NCI-H1092 (cell line): ENCODE measurements at places on chromosomes 5 and 9.

- no peak for DNase-seq
Measured at GRCh38 chr9:69885474-69885929, 64.9 kb downstream of the CFAP95 start.

GRCh38 chr5:123754908-123755307, 242.9 kb downstream of the CSNK1G3 start:
- DNase-seq: peak; percentile 9

DNA sequence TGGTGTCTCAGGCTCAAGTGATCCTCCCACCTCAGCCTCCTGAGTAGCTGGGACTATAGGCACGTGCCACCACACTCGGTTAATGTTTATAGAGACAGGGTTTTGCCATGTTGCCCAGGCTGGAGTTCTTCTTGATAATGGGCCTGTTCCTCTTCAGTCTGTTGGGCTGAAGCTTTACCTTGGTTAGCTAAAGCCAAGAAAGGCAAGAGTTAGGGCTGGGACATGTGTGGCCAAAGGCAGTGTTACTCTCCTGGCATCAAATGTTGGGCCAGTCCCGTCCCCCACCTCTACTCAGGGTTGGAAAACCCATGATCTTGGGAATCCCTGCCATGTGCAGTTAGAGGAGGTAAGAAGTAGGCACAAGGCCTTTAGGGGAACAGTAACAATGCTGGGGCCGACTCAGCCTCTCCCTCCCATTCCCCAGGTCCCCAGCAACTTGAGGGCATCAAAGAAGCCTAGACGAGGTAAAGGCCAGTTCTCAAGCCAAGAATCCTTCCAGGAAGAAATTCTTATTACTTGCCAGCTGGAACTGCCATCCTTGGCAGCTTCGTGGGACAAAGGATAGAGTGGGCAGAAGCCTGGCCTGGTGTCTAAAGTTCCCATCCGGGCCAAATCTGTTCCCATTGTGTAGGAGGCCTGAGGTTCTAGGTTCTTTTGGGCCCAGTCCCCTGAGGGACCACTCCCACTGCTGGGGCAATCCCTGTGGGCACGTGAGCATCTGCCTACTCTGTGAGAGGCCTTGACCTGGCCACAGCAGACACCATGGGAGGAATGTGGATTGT, 4.5 kb downstream of the EGR1 start:
- no peak for DNase-seq

- DNase-seq: no peak
Measured at GRCh38 chr5:125659316-125660023, 763.7 kb upstream of the GRAMD2B start.

DNA sequence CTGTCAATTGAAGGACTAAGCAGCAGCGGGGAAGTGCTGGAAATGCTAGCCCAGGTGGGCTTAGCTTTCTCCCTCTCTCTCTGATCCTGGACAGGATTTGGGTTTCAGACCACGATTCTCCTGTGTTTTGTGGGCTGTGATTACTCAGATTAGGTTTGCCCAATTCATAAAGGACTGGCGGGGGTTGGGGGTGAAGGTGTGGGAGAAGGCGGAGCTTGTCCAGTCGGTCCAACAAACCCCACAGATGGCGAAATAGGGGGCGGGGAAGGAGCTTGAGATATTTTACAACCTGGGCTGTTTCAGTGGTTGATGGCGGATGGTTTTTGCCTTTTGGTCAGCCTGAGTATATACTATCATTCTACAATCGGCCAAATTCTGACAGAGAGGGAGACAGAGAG, 35.2 kb downstream of the PCDHAC2 start:
- DNase-seq: no peak

- DNase-seq: no peak
Measured at GRCh38 chr5:66617991-66618768, 22.0 kb downstream of the MAST4 start.
